ENCODE measurements at places on chromosomes 5 and 9.

DNA sequence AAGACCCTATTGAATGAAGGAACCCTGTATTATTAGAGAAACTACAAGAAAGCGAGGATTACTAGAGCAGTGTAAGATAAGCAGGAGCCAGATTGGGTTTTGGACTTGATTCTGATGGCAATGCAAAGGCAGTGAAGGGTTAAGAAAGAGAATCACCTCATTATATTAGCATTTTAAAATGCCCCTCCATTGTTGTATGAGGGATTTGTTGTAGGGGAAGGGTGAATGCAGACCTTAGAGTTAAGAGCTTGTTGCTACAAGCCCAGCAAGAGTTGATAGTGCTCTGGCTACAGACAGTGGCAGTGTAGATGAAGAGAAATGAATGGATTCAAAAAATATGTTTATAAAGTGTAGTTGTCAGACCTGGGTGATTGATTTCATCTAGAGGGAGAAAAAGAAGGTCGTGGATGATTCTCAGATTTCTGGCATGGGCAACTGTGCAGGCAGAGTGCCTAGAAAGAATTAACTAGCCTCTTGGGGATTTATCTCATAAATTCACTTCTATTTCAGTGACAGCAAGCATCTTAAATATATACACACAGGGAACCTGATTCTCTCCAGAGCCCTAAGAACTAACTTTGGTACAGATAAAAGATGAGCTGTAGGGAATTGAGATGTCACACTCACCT lies 344.8 kb downstream of the ARRDC3 start:
- no peak for DNase-seq

- no peak for DNase-seq
Observed at GRCh38 chr9:75046725-75047345, 18.7 kb upstream of the CARNMT1 start.

DNA sequence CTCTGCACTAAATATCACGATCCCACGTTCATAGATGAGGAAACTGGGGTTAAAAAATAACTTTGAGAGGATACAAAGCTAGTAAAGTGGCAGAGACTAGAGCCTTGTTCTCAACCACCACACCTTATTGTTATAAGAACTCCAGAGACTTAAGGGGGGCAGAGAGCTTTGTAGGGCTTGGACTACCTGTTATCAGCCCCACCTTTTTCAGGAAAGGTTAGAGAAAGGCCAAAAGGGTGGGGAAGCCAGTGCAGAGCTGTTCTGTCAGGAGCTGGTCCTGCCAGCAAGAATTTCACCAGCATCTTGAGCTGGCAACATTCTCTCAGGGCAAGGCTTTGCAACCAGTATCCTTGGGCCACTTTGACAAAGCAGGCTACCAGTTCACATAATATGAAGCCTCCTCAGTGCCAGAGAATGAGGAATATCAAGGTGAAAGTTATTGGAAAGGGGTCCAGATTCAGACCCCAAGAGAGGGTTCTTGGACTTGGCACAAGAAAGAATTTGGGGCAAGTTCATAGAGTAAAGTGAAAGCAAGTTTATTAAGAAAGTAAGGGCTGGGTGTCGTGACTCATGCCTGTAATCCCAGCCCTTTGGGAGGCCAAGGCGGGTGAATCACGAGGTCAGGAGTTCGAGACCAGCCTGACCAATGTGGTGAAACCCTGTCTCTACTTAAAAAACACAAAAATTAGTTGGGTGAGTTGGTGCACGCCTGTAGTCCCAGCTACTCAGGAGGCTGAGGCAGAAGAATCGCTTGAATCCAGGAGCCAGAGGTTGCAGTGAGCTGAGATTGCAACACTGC lies 66.2 kb upstream of the CLINT1 start:
- DNase-seq: no peak

- DNase-seq: no peak
Observed at GRCh38 chr5:58924306-58924705, 341.4 kb downstream of the RAB3C start.

DNA sequence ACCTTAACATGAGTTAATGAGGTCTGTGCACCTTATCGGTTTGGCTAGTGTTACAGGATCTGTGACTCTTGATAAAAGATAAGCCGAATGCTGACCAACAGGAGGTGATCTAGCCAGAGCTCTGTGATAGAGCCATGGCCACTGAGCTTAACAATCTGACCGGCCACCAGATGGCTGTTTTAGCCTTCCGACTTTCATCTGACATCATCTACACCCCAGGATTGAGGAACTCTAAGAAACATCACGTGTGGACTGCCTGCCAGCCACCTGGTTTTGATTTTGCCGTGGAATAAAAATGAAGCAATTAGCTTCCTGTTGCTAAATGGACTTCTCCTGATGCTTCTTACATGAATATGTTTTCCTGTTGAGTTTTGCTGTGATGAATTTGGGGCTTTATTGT lies 281.3 kb downstream of the CEMIP2 start:
- no peak for DNase-seq

DNA sequence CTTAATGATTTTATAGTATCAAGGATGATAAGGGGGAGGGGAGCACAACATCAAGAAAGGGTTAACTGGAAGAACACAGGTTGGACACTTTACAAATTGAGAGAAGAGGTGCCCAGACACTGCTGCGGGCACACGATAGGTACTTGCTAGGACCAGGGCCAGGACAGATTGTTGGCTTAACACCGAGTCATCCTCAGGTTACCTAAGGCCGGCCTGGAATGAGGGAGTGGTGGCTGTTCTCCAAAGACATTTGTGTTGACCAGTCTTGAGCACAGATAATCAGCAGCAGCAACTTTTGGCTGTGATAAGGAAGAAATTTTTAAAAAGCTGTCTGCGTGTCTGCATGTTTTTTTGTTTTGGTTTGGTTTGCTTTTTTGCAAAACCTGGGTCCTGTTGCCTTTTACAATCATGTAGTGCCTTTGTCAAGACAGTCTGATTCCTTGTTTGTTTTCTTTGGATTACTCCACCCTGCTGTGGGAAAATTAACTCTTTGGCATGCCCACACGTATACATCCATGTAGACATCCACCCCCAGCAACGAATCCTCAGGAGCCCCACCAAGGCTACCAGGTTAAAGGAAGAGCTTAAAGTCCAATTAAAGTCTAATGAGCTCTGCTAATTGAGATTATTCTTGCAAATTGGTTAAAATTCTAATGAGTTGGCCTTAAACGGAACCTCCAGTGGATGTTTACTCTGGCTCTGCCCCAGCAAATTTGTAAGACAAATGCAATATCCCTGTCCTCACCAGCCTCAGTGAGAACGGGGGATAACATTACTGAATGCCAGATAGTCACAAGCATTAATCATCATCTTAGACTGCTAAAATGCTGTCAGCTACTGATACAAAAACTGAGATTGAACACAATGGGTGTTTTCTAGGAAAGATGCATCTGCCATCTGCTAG lies 382.3 kb downstream of the ACTL7B start:
- DNase-seq: no peak

DNA sequence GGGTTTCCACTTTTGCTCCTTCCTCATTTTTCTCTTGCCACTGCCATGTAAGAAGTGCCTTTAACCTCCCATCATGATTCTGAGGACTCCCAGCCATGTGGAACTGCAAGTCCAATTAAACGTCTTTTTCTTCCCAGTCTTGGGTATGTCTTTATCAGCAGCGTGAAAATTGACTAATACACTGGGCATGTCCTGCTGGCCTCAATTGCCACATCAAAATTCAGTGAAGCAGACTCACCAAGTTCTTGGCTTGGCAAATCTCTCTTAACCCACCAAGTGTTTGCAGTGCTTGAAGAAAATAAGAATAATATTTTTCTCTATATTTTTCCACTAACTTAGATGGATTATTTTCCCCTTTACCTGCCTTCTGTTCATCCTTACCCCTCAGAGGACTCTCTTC lies 212.0 kb downstream of the BRINP1 start:
- DNase-seq: no peak

- no peak for DNase-seq
Observed at GRCh38 chr5:74517700-74518099, 122.8 kb downstream of the ENC1 start.

DNA sequence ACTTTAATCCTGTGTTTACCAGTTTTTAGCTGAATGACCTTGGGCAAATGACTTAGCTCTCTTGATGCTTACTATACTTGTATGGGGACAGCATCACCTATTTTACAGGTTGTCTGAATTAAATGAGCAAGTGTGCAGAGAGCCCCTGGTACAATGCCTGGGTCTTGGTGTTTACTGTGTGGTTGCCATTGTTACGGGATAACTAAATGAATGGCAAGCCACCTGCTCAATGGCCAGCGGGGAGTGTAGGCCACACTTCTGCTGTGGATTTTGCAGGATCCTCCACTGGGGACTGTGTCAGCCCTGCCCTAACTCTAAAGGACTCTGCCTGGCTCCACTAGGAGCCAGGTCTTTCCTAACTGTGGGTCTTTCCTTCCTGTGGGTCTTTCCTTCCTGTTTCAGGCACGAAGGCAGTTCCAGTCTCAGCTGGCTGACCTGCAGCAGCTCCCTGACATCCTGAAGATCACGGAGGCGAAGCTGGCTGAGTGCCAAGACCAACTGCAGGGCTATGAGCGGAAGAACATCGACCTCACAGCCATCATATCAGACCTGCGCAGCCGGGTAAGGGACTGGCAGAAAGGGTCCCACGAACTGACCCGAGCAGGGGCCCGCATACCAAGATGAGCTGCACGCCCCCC lies 10.3 kb upstream of the GLE1 start:
- DNase-seq: no peak

GRCh38 chr9:135772056-135772646 lies 70.2 kb downstream of the KCNT1 start:
- DNase-seq: no peak

- peak; percentile 14 for DNase-seq
Observed at GRCh38 chr5:58080573-58080972, 379.3 kb downstream of the PLK2 start.

DNA sequence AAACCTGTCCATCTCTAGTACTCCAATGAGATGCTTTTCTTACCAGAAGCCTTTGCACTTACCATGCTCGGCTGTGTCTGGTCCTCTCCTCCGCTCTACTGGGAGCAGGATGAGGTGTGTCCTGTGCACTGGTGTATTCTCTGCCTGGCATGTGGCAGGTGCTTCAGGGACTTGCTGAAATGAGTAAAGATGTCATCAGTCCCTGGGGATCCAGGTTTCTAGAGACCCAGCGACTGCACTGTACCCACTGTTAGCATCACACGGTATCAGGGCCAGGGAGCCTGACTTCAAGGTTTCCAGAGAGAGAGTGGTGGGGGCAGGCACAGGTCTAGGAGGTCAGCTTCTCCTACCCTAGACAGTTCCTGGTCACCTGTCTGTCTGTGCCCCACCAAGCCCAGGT lies 10.5 kb downstream of the PTTG1 start:
- no peak for DNase-seq

GRCh38 chr9:93510041-93510440 lies 56.7 kb upstream of the FAM120AOS start:
- no peak for DNase-seq

DNA sequence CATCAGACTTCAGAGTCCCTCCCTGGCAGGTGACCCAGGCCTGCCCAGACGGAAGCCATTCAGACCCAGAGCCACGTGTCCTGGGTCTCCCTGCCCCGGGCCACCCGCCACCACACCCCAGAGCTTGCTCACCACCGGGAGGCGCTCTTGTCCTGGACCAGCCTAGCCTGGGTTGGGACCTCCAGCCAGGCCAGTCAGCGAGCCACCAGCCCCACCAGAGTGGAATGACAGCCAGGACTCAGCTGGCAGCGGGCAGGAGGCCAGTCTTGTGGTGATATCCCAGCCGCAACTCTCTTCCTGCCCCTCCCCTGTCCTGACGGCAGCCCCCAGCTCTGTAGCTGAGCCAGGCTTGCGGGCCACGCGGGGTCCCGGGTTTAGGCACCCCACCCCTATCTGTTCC lies 1.7 kb upstream of the PTGDS start:
- no peak for DNase-seq

- DNase-seq: no peak
Observed at GRCh38 chr9:111068771-111069170, 30.5 kb upstream of the LPAR1 start.

DNA sequence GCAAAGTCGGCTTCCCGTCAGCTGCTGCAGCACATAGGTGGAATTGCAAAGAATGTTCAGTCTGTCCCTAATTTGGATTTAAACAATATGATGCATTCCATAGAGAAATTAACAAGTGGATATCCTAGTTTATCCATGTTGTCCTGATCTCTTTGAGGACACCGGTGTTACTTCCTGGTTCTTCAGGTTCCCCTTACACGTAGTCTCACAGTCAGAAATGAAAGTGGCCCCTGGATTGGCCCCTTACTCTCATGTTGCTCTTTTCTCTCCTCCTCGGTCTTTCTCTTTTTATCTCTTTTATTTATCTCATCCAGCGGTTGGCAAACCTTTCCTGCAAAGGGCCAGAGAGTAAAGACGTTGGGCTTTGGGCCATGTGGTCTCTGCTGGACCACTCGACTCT lies 265.1 kb downstream of the GAS1 start:
- DNase-seq: no peak

GRCh38 chr9:14730461-14730898 lies 7.9 kb upstream of the CER1 start:
- DNase-seq: no peak

DNA sequence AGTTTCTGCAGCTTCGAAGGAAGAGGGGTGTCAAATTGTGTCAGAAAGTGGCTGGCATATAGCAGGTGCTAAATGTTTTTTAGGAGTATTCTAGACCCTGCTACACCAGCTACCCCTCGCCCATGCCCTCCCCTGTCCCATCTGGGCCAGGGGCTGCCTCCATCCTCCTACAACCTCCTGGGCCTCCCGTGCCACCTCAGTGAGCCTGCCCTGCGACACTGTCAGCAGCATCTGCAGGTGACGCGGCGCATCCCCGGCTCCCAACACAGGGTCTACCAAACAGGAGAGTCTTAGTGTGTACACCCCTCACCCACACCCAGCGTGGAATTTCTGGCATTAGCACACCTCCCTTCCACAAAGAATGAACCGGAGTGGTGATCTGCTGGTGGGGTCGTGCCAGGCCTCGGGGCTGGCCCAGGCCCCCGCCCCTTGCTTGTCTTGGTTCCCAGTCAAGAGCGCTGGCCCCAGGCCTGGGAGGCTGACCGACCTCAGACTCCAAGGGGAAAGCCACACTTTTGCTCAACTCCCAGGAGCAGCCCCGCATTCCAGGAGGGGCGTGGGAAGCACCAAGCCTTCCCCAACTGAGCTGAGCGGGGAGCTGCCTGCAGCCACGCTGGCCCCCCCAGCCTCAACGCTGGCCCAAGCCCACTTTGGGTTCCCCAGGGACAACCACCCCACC lies 55.2 kb downstream of the NEURL1B start:
- no peak for DNase-seq

- no peak for DNase-seq
Observed at GRCh38 chr5:148314731-148315130, 2.5 kb downstream of the SPINK7 start.

DNA sequence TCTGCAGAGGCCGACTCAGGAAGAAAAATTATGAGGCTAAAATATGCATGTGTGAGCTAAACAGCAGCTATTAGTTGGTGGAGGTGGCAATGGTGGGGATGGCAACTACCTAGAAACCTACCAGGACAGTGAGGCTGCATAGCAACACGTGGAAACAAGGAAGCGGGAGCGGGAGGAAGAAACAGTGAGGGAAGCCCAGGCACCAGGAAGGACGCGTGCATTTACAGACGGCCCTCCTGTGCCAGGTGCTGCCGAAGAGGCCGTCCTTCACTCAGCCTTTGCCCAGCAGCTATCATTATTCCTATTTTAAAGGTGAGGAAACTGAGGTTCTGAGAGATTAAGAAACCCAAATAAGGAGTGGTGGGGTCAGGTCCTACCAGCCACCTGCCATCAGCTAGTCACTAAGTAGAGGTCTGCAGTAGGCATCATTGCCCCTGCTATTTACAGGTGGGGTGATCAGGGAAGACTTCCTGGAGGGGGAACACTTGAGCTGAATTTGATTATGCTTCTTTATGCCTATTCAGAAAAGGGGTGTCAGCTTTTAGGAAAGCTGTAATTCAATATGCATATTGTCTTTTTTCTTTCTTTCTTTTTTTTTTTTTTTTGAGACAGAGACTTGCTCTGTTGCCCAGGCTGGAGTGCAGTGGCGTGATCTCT lies 125.3 kb downstream of the CRB2 start:
- DNase-seq: no peak

All from kidney epithelial cell (primary cell).